CD4-positive, alpha-beta T cell treated with Interleukin-21 for 1 hour (primary cell): ENCODE measurements at places on chromosomes 7 and 10.

DNA sequence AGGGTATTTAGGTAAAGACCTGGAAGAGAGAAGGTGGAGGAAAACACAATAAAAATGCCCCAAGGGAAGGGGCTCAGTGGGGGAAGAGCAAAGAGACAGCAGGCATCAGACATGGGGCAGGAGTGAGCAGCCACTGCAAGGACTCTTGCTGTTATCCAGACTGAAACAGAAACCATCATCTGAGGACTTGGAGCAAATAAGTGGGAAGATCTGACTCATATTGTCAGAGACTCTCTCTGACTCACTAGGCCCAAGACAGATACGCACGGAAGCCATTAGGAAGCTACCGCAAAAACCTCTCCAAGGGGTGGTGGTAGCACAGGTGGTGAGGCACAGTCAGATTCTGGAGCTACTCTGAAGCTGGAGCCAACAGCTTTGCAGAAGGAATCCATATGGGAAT lies 110.7 kb downstream of the RNF32 start:
- DNase-seq, result no peak

DNA sequence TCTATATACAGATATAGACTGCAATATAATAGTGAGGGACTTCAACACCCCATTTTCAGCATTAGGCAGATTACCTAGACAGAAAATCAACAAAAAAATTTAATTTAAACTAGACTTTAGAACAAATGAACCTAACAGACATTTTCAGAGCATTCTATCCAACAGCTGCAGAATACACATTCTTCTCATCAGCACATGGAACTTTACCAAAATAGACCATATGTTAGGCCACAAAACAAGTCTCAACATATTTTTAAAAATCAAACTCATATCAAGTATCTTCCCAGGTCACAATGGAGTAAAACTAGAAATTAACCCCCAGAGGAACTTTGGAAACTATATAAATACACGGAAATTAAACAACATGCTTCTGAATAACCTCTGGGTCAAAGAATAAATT lies 169.6 kb downstream of the MTERF1 start:
- DNase-seq, result no peak

- no peak for DNase-seq
Observed at GRCh38 chr7:86975449-86975848, 84.0 kb downstream of the ELAPOR2 start.

GRCh38 chr7:149237502-149237901 lies 1.9 kb upstream of the ZNF212 start:
- DNase-seq, result no peak

- peak; percentile 6 for DNase-seq
Observed at GRCh38 chr10:35643151-35644049, 1.3 kb upstream of the FZD8 start.

GRCh38 chr7:106111655-106112117 lies 426 bp downstream of the SYPL1 start:
- peak; percentile 49 for DNase-seq

- DNase-seq, result no peak
Observed at GRCh38 chr7:149713731-149714068, 59.7 kb downstream of the ZNF467 start.

- DNase-seq, result no peak
Observed at GRCh38 chr10:25666276-25666675, 267.8 kb upstream of the MYO3A start.

GRCh38 chr7:1569016-1569415 lies 816 bp downstream of the PSMG3 start:
- DNase-seq, result peak; percentile 57

- DNase-seq, result no peak
Observed at GRCh38 chr7:139737221-139738100, 40.3 kb downstream of the HIPK2 start.

- DNase-seq, result no peak
Observed at GRCh38 chr7:73865738-73866445, 4.9 kb downstream of the TMEM270 start.
